Stimulated activated CD4-positive, alpha-beta T cell treated with anti-CD3 and anti-CD28 coated beads, Interleukin-12 subunit alpha, Interleukin-12 subunit beta, amount 100 ng/mL, for 24 hours (primary cell): ENCODE measurements at places on chromosomes 7 and 10.
A peak's percentile ranks its signal among the peaks of the same experiment; 100 is the strongest.

DNA sequence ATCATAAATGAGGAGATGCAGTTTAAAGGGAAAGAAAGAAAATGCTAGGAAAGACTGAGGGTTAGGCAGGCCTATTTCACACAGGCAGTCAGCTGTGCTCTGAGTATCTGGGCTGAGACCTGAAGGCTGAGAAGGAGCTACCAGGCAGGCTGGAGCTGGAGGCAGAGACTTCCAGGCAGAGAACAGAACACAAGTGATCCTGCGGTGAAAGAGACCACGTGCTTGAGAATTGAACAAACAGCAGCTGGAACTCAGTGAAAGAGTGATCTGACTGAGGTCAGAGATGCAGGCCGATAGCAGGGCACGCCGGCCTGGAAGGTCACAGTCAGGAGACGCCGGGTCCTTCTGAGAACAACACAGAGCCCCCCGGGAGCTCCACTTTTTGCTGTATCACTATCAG is 147.8 kb downstream of the ADAM12 start:
- no peak for DNase-seq

DNA sequence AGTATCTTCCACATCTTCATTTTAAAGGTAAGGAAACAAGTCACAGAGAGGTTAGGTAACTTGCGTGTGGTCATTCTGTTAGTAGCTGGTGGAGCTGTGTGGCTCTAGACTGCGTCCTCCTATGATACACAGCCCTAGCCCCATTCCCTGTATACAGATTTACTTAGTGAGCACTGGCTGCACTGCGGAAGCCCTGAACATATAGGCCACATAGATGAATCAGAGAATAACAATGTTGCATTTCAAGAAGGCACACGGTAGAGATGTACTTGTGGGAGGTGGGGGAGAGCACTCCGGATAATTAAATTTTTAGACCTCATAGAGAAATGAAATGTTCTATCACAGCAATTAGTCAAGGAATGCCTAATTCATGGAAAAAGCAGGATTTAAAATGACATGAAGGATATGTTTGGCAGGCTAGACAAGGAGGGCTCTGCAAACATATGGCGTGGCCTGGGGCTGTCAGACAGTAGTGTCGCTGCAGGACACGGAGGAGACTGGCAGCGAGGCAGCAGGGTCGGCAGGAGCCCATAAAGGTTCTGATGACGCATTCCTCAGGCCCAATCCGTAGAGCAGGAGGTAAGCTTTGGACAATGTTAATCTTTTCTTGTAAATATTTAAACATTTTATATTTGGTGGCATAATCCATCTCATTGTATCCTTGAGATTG is 29.5 kb downstream of the RAB11FIP2 start:
- DNase-seq: no peak

DNA sequence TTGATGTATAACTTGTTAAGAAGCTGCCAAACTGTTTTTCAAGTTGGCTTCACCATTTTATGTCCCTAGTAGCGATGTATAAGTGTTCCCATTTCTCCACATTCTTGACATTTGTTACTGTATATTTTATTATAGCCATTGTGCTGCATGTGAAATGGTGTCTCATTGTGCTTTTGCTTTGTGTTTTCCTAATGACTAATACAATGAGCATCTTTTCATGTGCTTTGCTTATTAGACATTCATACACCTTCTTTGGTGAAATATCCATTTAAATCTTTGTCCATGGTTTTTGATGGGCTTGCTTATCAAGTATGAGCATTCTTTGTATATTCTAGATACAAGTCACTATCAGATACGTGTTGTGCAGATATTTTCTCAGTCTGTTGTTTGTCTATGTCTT is 203.0 kb downstream of the CCSER2 start:
- no peak for DNase-seq

GRCh38 chr10:3759397-3759796 is 25.6 kb downstream of the KLF6 start:
- no peak for DNase-seq

DNA sequence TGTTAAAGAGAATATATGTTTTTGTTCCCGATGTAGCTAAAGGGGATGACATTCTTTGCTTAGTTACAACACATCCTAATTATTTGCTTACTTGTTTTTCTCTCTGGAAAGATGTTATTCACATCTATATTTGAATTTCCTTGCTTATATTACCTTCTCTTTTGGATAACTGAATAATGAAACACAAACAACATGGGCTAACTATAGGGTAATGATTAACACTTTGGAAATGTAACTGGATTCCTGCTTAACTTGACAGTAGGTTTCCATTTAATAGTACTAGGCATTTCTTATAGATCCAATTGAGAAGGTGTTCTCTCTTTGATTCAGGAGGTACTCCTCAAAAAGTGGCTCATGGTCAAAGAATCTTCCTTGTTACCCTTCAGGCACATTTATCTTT is 141.1 kb downstream of the CCSER2 start:
- DNase-seq: no peak

DNA sequence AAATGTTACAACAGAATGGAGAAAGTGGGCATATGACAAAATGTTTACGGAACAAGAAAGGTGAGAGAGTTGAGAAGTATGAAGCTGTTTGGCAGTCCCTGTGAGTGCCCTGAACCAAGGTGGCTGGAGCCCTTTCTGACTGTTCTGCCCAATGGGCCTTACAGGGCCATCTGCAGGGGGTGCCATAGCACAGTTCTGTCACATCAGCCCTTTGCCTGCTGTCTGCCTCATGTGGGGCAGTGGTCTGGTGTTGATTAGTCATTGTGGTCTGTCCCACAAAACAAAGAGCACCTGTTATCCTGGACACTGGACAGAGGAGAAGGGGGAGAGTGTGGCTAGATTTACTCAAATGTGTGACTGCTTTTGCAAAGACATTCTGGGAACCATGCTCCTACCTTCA is 51.5 kb upstream of the OSBPL3 start:
- DNase-seq: no peak

GRCh38 chr7:105319578-105319977 is 69.1 kb downstream of the SRPK2 start:
- DNase-seq: no peak

DNA sequence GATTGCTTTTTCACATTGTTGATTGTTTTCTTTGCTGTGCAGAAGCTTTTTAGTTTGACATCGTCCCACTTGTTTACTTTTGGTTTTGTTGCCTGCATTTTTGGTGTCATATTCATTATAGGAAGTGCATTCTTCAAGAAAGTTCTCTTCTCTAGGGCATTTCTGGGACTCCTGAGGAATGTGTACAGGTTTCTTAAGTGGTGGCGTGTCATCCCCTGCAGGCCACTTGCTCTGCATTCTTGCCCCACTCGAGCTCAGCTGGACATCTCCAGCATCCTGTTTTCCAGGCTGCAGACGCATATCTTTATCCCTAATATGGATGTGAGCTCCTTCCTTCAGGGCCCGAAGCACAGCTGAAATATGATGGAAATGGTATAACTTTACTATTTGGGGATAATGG is 255.6 kb upstream of the HABP2 start:
- DNase-seq: no peak

- no peak for DNase-seq
Measured at GRCh38 chr10:93219347-93219746, 145.7 kb downstream of the CYP26A1 start.

DNA sequence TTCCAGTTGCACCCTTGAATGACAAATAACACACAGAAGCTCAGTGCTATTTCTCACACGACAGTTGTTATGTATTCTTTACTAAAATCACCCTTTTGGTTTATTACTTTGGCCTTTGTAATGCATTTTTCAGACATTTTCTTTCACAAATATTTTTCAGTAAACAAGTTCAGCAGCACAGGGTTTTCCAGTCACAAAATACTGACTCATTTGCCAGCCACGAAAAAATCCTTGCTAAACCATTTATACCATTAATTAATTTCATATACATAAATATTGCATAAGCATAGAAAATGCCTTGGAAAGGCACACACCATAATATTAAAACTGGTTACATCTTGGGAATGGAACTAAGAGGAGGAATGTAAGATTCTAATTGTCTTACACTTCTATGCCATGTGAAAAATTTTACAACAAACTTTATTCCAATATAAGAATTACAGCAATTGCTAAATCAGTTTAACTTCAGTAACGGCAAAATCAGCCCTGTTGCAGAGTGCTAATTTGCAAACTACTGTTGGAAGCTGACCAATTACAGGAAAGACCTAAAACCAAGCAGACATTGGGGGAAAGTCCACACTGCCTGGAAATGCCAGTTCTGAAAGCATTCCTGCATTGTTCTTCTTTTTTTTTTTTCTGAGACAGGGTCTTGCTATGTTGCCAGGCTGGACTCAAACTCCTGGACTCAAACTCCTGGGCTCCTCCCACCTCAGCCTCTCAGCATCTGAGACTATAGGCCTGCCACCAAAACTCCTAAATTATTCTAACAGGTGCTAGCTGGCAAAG is 31.6 kb upstream of the PBLD start:
- no peak for DNase-seq

DNA sequence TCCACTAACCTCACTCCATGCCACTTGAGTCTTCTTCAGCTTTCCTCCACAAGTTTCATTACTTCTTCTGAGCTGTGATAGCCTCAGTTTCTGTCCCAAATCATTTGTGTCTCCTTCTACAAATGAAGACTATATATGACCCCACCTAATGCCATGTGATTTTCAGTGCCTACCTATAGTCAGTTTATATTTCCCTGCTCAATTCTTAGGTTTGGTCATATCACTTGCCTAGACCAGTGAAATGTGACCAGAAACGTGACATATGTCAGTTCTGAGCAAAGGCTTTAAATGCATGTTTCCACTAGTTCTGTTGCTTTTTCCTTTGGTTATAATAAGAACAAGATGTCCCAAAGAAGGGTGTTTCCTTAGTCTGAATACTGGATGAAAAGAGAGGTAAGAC is 24.6 kb upstream of the REEP3 start:
- no peak for DNase-seq

GRCh38 chr10:21526188-21526859 is 842 bp upstream of the SKIDA1 start:
- DNase-seq: peak; percentile 31

- no peak for DNase-seq
Measured at GRCh38 chr10:43706166-43706565, 57.5 kb upstream of the ZNF32 start.

DNA sequence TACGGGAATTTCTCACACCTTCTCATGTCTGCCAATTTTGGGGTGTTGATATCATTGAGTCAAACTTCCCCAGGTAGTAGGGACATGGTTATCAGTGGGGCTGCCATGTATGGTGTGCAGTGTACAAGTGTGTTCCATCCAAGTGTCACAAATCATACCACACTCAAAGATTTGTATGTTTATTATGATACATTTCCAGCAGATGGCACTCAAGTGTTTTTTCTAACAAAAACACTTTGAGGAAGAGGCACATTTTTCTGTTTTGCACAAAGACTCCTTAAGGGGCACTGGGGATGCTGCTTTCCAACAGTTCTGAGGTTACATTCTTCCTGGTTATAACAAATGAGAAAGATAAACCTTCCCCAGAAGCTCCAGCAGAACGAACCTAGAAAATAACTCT is 414.5 kb downstream of the REEP3 start:
- no peak for DNase-seq

DNA sequence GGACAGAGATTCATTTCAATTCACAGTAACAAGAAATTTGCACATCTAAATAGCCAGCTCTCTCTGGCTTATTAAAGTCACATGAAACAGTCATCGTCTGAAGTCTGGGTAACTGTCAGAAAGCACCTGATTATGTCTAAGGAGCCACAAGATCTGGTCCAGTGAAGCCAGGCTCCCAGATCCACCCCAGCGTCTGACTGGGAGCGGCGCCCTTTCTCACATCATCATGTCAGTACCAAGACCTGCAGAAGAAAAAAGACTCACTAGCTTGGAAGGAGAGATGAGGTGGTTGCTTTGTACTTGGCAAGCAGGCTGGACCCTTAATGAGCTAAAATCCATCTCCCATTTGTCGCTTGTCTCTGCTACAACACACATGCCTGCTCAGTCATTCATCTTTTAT is 58.4 kb downstream of the VOPP1 start:
- DNase-seq: no peak

- DNase-seq: no peak
Measured at GRCh38 chr7:87413029-87413428, 62.5 kb downstream of the ABCB4 start.
